Activated CD8-positive, alpha-beta T cell treated with anti-CD3 and anti-CD28 coated beads for 36 hours (primary cell): ENCODE measurements at places on chromosomes 13 and 19.

DNA sequence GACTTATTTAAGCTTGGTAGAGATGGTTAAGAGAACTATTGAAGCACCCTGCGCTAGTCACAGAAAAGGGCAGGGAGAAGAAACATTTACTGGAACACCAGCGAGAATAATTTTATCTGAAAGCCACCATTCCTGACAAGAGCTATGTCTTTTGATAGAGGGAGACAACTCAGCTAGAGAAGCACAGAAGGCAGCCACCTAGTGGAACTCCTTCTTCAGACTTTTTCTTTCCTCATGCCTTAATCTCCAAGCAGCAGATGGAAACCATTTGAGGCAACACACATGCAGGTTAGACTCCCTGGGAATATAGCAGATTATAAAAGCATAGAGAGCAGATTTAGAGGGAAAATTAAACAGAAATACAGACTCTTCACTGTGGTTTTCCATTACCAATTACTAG lies 813.4 kb downstream of the SLITRK6 start:
- no peak overlapping the region for H3K4me3 ChIP-seq
- H3K27me3 ChIP-seq = no peaks in the 10 kb centered on the region
- no peak for DNase-seq

DNA sequence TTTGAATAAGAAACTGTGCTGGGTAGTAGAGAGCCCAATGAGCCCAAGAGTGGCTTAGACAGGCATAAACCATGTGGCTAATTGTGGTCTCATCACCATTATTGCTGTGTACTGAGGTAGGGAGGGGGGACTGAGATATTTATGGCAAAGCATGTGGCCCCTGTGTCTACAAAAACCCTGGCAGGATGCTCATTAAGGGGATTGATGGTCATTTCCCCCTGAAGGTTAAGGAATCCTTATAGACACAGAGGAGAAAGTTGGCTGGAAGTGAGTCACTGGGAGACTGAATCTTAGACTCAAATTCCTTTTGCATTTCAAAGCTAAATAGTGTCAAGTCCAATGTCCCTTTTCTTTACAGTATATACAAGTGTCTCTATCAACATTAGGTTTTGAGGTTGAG lies 9.8 kb upstream of the DACT3 start:
- no peak overlapping the region for H3K4me3 ChIP-seq
- no peak for DNase-seq
- no peaks in the 10 kb centered on the region for H3K27me3 ChIP-seq
- H3K36me3 ChIP-seq = peaks cover 25% of the 10 kb centered on the region
- no peak overlapping the region for H3K27ac ChIP-seq

GRCh38 chr19:32206065-32206464 lies 139.3 kb upstream of the ZNF507 start:
- no peaks in the 10 kb centered on the region for H3K36me3 ChIP-seq
- peaks cover 5% of the 10 kb centered on the region for H3K27me3 ChIP-seq
- peaks cover 2% of the 10 kb centered on the region for H3K4me1 ChIP-seq
- H3K4me3 ChIP-seq = no peak overlapping the region

- no peak for DNase-seq
- no peak overlapping the region for H3K27ac ChIP-seq
- no peaks in the 10 kb centered on the region for H3K27me3 ChIP-seq
- peaks cover 7% of the 10 kb centered on the region for H3K4me1 ChIP-seq
These were observed 8.7 kb upstream of the KLF2 start for GRCh38 chr19:16315825-16316505.
